ENCODE measurements at places on chromosomes 16 and 17.

GRCh38 chr16:77398495-77398894, 36.3 kb downstream of the ADAMTS18 start:
- DNase-seq = no peak

- no peak for DNase-seq
Observed at GRCh38 chr17:82088838-82089722, 9.0 kb downstream of the FASN start.

DNA sequence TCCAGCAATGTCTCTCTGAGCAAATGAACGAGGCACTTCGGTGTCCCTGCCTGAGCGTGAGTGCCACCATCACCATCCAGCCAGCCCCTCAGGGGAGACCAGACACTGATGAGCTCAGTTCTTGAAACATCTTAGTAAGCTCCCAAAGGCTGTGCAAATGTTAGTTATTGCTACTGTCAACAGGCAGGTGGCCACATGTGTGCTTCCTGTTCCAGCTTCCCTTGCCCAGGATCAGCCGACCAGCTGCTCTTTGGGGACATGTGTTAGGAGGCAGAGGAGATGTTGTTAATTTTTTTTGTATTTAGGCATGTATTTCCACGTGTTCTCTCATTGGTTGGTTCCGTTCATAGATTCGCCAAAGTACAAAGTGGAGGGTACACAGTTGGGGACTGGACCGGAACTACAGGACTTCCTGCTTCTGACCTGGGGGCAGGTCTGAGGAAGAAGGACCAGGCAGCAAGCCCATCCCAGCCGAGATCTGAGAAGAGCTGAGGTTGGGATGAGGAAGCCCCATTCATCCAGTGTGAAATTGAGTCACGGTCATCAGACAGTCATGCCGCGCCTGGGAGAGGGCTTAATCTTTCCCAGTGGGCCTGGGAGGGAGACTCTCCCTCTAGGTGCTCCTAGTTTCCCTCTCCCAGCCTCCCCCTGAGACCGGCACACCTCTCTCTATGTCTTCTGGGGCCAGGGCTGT, 3.8 kb downstream of the TTYH2 start:
- no peak for DNase-seq

GRCh38 chr17:80183581-80184422, 14.0 kb downstream of the CARD14 start:
- no peak for DNase-seq

- no peak for DNase-seq
Observed at GRCh38 chr17:27086526-27086925, 207.4 kb upstream of the WSB1 start.

DNA sequence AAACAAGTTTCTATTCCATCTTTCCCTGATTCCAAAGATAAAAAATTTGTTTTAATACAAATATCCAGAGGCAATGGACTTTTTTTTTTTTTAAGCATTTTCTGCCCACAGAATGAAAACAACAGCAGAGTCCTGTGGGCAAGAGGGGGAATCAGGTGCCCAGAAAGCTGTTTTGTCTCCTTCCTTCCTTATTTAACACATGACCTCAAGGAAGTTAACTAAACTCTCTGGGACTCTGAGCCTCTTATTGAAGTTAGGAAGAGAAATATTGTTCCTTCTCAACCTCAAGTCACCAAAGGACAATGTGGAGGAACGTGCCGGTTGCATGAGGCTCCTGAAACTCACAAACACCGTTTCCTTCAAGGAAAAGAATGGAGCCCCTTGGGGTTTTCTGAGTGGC, 34.9 kb downstream of the LITAF start:
- DNase-seq = no peak

GRCh38 chr17:32007463-32008298, 498 bp downstream of the LRRC37B start:
- no peak for DNase-seq

- DNase-seq = no peak
Observed at GRCh38 chr17:2705263-2705662, 6.3 kb downstream of the CLUH start.

GRCh38 chr16:63361032-63361624, 1324.9 kb upstream of the CDH8 start:
- DNase-seq = no peak

- no peak for DNase-seq
Observed at GRCh38 chr16:87043231-87044031, 273.8 kb downstream of the C16orf95 start.

DNA sequence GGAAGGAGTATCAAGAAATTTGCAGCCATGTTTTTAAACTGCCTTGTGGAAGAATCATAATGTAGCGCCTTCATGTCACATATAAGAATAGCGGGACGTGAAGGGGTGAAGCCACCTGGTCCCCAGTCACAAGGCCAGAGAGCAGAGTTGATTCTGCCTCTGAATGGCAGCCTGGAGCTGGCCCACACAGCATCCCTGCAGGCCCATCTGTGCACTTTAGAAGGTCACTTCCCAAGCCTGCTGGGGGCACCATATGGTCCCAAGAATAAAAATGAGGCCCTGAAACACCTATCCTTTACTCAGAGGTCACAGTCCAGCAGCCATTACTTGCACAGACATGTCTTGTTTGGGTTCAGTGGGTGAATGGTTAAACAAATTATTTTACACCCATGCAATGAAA, 15.0 kb downstream of the CD300E start:
- DNase-seq = no peak

DNA sequence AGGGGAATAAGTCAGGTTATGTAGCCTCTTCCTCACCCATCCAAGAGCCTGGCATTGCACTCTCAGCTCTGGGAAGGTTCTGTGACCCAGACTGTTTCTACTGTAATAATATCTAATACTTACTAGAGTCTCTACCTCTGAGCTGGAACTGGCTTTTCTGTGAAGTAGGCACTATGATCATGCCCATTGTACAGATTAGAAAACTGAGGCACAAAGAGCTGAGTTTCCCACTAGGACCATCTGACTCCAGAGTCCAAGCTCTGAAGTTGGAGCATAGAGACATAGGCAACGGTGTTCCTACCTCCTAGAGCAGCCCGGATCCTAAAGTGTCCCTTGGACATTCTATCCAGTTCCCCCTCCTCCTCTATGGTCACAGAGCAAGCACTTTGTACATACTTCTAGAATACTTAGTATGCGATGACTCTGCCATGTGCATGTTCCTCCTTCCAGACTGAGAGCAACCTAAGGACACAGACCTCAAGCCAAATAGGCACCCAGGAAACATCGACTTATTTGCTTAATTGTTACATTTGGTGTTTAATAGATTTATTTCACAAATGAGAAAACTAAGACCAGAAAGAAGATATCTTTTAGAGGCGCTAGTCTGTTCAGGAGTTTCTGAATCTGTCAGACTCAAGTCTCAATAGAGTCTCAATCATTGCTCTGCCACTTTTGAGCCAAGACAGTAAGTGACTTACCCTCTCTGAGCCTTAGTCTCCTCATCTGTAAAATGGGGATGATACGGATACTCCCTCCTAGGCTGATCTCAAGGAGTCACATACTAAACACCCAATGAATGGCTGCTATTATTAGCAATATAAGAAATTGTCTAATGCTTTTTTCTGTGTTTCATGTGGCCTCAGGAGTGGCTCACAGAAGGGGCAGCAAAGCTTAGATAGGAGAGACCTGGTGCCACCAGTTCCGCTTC, 3.6 kb downstream of the CLEC19A start:
- no peak for DNase-seq

GRCh38 chr17:21213638-21214014, 335 bp downstream of the TMEM11 start:
- no peak for DNase-seq

GRCh38 chr16:59296888-59297287, 562.8 kb upstream of the GOT2 start:
- no peak for DNase-seq

GRCh38 chr17:68248199-68248825, 469 bp downstream of the AMZ2 start:
- DNase-seq = no peak

- no peak for DNase-seq
Observed at GRCh38 chr17:5630434-5630833, 46.1 kb upstream of the NLRP1 start.

DNA sequence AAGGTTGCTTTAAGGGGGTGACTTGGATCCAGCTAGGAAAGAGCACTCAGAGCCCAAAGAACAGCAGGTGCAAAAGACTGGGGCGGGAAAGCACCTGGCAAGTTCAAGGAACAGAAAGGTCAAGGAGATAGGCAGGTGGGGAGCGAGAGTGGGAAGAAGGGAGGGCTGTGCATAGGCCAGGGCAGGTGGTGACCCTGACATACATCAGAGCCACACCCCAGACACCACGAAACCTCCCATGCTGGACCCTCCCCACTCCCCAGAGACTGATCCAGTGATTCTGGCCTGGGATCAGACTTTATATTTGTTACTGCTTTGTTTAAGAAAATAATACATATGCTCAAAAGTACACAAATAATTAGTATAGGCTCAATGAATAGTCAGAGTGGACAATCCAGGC, 48.5 kb upstream of the RBFOX3 start:
- DNase-seq = no peak

DNA sequence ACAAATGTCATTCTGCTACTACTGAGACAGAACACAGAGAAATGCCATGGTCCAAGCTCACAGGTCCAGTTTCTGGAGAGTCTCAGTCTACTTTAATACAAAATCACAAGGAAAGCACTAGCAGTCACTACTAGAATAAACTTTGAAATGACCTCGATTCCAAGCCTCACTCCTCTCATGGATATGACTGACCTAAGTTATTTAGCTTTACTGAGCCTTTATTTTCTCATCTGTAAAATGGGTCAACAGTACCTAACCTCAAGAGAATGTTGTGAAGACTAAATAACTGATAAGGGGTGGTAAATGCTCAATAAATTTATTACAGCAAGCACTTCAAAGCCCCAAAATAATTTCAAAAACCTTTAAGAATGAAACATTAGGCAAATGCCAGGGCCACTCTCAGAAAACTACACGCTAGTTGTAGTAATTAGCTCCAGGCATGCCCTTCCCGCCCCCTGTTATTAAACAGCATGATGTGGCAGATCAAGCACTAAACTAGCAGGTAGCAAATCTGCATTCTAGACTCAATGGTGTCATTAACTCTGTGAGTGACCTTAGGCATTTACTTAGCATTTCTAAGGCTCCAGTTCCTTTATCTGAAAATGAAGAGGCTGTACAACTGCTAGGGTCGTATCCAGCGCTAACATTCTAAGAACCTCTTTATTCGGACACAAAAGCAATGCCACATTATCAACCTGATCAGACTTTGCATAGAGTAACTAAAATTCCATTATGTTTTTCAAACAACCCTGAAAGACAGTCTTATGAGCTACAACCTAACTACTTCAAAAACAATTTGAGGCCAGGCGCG, 8.4 kb downstream of the GSPT1 start:
- no peak for DNase-seq

DNA sequence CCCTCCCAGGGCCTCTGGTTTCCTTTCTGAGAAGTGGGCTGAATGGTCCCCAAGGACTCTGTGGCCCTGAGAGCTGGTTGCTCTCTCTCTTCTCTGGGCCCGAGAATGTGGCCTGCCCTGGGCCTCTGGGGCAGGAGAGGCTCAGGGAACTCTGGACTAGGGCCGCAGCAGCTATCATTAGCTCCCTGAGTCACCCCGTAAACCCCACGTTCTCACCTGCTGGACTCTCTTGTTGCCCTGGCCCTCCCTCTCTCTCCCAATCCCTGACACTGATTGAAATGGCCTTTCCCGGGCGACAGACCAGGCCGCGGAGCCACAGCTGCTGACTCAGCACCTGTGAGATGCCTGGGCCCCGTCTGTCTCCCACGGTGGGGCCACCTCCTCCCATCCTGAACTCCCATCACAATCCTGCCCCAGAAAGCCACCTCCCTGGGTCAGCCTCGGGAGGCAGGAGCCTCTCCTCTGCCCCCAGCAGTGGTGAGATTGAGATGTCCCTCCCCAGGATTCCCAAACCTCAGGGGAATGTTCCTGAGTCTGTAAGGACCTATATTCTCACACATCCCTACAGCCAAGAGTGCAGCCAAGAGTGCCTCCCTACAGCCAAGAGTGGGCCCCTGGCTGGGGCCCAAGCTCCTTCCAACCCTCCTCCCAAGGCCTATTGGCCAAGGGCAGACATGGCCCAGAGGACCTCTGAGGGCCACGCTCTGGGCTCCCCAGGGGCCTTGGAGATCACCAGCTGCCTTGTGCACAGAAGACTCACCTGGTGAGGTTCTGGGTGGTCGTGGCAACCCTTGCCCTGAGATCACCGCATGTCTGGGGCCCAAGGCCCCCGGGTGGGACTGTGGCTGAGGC, 470 bp downstream of the TRPV3 start:
- DNase-seq = no peak

DNA sequence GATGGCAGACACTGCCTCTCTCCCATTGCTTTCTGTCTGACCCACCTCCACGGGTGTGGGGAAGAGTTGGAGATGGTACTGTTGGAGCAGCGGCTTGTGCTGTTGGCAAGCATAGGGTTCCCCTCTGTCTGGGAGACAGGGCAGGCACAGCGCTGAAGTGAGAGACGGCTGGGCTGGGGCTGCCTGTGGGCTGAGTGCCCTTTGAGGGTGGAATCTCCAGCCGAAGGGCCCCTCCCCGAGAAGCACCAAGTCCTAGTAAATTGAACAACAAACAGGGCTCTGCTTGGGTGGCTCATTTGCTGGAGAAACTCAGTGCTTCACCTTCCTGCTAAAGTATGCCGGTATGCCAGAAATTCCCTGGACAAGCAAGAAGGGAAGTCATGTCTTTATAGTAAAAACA, 79.7 kb downstream of the KSR1 start:
- DNase-seq = no peak

DNA sequence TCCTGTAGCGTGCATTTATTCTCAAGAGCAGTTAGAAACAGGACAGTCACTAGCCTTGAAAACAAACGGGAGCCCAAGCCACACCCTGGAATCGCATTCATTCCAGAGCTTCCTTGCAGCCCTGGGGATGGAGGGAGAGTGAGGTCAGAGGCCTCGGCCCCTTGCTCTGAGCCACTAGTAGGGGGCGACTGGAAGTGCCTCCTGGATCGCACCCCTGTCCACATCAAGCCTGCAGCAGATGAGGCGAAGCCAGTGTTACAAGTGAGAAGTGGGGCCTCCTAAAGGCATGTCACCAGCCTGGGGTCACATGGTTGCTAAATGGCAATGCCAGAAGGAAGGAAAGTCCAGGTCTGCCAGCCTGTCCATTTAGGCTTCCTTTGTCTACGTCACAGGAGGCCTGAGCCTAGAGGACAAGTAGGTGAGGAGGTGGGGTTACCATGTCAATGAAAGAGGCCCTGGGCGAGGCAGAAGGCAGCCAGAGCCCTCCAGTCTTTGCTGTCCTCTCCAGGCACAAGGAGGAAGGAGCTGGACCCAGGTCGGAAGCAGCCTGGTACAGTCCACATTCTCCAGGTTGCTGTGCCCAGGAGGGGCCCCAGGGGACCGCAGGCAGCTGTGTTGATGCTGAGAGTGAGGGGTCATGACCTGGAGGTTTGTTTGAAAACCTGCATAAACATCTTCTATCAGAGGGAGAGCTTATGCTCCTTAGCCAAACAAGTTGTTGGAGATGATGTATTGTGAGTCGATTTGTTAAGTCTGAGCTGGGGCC, 3.0 kb upstream of the RCVRN start:
- no peak for DNase-seq

DNA sequence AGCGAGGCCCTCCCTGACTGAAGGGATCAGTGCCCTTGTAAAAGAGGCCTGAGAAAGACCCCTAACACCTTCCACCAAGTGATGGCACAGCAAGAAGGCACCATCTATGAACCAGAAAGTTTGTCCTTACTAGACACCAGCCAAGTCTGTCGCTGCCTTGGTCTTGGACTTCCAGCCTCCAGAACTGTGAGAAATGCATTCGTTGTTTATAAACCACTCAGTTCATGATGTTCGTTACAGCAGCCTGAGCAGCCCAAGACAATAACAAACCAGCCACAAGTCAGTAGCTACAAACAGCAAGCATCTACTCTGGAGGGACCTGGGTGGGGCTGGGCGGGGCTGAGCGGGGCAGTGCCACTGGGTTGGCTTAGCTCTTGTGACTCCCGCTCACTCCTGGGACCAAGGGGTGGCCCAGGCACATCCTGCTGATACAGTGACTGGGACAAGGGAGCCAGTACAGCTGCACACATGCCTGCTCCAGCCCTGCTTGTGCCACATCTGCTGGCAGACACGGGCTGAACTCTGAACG, 234.9 kb downstream of the IRF8 start:
- no peak for DNase-seq
